ENCODE measurements at places on chromosomes 12 and 14.

- DNase-seq, result no peak
Observed at GRCh38 chr12:23729359-23729758, 220.1 kb downstream of the SOX5 start.

- no peak for DNase-seq
Observed at GRCh38 chr12:102033991-102034745, 27.6 kb downstream of the WASHC3 start.

DNA sequence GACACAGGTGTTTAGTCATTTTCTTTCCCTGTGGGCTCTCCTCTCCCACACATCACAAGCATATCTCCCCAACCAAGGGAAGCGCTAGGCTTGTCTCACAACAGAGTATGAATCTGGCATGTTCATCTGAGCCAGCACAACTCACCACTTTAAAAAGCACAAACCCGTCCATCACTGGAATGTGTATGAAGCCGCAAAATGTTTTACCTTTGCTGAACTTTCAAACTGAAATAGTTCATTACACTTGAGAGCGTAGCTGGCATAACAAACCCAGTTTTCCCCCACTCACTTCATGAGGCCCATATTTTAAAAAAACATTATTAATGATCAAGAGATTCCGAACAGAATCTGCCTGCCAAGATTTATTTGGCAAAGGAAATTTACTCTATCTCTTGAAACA, 15.8 kb downstream of the NID2 start:
- no peak for DNase-seq

- no peak for DNase-seq
Observed at GRCh38 chr12:81570234-81570633, 188.9 kb downstream of the PPFIA2 start.

GRCh38 chr12:9084417-9084816, 31.3 kb downstream of the A2M start:
- no peak for DNase-seq

DNA sequence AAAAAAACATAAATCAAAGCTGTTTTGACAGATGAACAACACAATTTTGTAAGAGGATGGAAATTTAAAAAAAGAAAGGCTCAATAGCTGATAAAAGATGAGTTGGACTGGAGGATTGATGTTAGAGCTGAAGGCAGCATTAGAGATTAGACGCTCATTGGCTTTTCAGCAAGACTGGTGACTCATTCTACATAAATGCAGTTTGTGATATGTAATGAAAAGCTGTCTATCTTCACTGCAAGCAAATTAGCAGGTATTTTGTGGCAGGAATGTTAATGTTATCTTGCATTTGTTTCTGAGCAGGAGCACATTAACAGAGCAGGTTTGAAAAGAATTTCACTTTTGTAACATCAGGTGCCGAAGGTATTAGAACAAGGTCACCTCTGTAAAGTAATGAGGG, 442.7 kb upstream of the NOVA1 start:
- no peak for DNase-seq

DNA sequence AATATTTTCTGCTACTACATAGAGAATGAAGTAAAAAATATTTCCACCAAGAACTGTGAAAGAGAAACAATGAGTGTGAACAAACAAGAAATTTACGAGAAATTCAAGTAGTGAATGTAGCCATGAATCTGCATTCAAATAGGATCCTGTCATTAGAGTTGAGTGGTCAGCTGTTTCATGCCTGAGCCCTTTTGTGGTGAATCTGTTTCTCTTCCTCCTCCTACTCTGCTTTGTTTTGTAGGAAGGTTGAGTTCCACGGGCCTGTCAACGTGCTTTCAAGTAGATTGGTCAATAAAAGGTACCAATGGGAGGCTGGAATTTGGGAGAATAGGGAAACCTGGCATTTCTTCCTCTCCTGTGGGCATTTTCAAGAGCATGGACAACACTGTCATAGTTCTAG, 1749.6 kb upstream of the FLRT2 start:
- DNase-seq, result no peak

DNA sequence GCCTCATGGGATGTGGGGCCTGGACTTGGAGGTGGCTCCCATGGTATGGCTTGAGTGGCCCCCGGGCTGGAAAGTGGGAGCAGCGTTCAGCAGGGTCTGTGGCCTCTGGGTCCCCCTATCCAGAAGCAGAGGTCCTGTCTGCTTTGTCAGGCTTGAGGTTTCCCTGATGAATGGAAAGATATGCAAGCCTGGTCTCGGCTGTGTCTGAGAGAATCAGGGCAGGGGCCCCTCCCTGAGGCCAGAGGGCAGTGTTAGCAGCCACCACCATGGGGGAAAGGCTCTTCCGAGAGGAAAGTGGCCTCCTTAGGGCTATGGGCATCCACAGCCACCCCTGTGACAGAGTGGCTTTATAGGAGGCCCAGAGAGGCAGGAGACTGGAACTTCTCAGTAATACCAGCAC, 128.2 kb downstream of the VRK1 start:
- DNase-seq, result no peak

- no peak for DNase-seq
Observed at GRCh38 chr12:4246116-4246515, 27.4 kb upstream of the CCND2 start.

- DNase-seq, result no peak
Observed at GRCh38 chr12:52691841-52692150, 11.5 kb downstream of the KRT77 start.

GRCh38 chr12:27109334-27110028, 27.1 kb upstream of the C12orf71 start:
- no peak for DNase-seq

DNA sequence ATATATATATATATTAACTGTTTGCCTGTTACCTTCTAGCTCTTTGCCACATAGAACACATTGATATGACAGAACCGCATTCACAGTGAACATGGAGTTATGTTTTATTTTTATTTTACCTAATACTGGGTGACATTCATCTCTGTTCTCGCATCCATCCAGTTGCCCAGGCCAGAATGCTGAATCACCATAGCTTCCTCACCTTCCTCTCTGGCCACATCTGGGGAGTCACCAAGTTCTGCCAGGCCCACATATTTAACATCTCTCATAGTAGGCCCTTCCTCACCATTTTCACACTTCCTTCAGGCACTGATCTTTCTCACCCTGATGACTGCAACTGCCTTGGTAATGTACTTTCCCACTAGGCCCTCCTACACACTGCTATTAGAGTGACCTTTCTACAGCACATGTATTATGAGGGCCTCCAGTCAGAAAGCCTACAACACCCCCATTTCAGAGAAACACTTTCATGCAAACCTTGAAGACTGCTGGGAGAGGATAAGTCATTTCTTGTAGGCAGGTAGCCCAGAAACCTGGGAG, 106.8 kb downstream of the LGR5 start:
- peak; percentile 0 for DNase-seq

DNA sequence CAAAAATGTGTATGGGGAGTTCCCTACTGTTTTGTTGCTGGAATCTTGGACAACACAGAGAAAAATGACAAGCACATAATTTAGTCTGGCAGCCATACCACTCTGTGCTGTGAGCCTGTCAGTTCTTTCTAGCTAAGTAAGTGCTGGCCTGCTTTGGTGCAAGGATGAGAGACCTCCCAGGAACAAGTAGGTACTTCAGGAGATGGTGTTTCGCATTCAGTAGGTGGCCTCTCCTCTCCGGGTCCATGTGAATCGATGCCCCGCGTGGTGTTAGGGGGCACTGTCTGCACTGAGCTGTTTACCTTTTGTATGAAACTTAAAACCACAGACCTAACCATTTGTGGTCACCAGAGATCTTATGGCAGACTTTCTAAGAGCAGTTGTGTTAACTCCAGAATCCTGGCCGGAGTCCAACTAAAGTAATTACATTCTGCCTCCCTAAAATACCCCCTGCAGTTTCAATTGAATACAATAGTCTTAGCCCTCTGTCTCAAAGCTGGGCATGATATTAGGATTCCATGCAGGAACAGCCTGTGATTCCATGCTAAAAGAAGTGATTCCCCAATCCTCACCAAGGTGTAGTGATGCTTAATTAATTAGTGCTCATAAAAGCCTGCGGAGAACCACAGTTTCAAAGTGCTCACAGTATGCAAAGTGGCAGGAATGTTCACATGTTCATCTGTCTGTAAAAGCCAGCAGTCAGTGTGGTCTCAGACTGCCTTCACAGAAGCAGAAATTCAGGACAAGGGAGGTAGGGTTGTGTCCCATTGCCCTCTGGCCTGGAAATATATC, 64.2 kb downstream of the LLPH start:
- no peak for DNase-seq

GRCh38 chr12:126093908-126094307, 1028.7 kb downstream of the AACS start:
- DNase-seq, result no peak

DNA sequence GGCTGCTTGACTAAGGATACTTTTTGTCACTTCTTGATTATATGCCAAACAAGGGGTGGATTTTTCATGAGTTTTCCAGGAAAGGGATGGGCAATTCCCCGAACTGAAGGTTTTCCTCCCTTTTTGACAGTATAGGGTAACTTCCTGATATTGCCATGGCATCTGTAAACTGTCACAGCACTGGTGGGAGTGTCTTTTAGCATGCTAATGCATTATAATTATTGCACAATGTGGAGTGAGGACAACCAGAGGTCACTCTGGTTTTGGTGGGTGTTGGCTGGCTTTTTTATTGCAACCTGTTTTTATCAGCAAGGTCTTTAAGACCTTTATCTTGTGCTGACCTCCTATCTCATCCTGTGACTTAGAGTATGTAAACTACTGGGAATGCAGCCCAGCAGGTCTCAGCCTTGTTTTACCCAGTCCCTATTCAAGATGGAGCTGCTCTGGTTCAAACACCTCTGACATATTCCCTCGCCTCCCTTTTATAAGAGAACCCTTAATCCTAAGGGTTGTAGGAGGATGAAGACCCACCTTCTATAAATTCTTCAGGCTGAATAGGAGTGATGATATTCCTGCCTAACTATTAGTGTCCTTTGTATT, 471.2 kb downstream of the ATP23 start:
- DNase-seq, result no peak

DNA sequence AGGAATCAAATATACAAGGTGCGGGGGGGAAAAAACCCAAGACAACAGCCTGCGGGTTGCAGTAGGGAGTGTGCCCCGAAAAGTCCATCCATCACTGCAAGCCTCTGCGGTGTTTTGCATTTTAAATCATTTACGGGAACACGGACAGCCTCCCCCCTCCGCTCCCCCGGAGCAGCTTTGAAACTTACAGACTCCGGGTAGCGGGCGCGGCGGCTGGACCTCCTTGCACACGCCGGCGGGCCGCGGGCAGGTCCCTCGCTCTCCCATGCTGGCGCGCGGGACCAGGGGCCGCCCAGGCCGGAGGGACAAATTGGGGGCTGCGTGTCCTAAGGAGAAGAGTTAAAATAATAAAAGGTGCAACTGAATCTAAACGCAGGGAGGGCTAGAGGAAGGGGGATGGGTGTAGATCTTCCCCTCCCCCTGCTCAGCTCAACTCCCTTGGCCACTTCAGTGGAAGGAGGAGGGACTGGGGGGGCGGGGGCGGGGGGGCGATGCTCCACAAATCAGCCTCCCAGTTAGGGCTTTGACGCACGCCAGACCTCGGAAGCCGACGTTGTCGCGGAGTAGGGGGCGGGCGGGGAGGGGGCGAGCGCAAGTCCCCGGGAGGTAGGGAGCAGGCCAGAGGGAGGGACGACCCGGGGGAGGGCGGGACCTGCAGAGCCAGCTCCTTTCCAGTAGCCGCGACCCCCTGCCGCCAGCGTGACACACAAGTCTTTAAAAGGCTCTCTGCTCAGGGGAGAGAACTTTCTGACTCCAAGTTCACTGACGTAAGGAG, at the start of gene KCNJ8:
TSS of gene KCNJ8 (minus strand) at position 349 of the 775 bp plus-strand sequence. CDS start 1,090 bp downstream, outside the sequence.
- peak; percentile 2 for DNase-seq

DNA sequence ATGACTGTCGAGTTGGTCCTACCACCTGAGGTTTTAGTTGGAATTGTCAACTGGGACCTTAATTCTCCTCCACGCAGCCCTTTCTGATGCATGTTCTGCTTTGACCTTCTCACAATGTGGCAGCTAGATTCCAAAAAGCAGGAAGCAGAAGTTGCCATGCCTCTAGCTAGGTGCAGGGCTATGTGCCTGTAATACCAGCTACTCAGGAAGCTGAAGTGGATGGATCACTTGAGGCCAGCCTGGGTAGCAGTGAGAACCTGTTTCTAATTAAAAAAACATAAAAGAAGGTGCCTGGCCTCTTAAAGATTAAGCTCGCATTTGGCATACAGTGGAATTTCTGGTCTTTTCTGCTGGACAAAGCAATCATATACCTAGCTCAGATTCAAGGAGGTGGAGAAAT, 77.1 kb downstream of the FGD4 start:
- DNase-seq, result no peak

DNA sequence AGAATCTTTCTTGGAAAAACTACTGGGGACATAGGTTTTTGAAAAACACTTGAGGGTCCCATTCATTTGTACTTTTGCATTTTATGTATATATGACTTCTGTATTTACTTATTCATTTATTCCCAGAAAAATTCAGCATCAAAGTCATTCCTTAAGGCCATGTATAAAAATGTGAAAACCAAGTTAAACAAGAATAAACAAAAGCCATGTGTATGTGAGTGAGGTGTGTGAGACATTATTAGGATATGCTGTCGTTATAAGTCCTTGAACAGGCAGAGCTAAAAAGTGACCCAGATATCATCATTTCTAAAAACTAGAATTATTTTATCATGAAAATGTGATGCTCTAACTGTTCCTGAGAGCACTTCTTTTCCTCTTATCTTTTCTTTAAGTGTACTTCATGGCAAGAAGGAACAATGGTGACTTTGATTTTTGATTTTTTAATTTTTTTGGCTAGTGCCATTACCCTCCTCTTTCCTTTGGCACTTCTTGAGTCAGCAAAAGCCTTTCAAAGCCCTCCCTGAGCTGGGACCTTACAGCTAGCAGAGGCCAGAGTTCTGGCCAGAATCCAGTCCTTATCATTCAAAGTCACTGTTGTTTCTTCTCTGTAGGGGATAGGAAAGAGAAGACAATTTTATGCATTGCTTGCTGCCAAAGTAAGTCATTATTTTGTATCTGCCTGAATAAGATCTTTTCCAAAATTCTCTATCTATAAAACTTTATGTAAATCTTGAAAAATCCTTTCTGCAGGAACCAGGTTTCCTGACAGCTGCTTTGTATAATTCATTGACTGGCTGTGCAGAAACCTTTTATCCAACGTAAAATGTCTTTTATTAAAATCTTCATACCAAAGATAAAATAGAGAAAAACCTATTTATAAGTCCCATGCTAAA, 419.7 kb upstream of the PRICKLE1 start:
- no peak for DNase-seq

DNA sequence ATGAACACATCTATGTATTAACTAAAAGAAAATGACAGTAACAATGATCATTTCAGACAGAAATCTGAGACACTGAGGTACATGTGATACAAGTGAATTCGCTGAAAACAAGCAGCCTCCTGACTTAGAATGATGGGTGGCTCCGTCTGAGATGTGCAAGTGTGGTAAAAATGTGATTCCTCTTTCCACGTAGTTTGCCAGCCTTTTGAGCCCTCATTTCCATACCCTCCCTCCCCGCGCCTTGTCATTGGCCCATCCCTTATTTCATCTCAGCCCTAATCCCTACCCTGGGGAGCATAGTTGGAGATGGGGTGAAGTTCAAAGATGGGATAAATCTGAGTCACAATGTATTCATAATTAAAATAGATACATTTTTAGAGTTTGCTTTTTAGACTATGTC, 107.8 kb downstream of the BMP4 start:
- no peak for DNase-seq

GRCh38 chr12:51721282-51721940, 127.1 kb downstream of the FIGNL2 start:
- DNase-seq, result peak; percentile 46

- DNase-seq, result no peak
Observed at GRCh38 chr14:76998910-76999309, 29.6 kb downstream of the IRF2BPL start.
